Endothelial cell of umbilical vein (primary cell): ENCODE measurements at places on chromosomes 11 and 22.

DNA sequence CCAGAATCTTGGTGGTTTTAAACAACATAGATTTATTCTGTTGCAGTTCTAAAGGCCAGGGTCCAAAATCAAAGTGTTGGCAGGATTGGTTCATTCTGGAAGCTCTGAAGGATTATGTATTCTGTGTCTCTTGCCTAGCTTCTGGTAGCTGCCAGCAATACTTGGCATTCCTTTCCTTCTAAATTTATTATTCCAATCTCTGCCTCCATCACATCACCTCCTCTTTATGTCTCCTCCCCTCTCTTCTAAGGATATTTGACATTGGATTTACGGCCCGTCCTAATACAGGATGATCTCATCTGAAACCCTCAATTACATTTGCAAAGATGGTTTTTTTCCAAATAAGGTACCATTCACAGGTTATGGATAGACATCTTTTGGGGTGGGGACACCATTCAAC, 186.5 kb downstream of the SBF2 start:
- no peak for DNase-seq

GRCh38 chr11:2473361-2474058, 28.7 kb downstream of the KCNQ1 start:
- no peak for DNase-seq

GRCh38 chr11:119094816-119095065, 6.9 kb downstream of the DPAGT1 start:
- DNase-seq = peak; percentile 82

- no peak for DNase-seq
These were observed 59.2 kb upstream of the USP47 start for GRCh38 chr11:11782532-11783110.

GRCh38 chr11:35839368-35840161, 104.3 kb upstream of the LDLRAD3 start:
- no peak for DNase-seq

- DNase-seq = no peak
These were observed 56.6 kb downstream of the FBXO7 start for GRCh38 chr22:32531228-32531627.

- no peak for DNase-seq
These were observed 11.3 kb upstream of the AMPD3 start for GRCh38 chr11:10443721-10444235.

DNA sequence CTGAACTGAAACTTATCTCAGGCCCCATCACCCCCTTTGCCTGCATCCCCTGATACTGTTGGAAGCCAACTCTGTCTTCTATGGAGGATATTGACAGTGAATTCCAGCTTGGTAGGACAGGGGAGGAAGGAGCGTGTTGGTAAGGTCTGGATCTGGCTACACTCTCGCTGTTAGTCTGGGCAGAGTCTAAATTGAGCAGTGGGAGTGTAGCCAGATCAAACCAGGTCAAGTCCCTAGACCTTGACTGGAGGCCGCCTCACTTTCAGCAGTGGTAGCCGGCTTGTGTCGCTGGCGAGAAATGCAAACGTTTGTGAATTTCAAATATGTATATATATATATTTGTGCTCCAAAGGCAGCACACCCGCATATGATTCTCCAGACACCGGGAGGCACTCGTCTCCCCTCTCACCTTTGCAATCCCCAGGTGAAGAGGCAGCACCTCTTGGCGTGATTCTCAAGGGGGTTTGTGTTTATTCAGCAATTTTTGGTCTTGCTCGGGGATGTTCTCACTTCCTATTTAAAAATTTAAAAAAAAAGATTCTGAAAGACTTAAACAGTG, 26.7 kb downstream of the DHCR7 start:
- no peak for DNase-seq

DNA sequence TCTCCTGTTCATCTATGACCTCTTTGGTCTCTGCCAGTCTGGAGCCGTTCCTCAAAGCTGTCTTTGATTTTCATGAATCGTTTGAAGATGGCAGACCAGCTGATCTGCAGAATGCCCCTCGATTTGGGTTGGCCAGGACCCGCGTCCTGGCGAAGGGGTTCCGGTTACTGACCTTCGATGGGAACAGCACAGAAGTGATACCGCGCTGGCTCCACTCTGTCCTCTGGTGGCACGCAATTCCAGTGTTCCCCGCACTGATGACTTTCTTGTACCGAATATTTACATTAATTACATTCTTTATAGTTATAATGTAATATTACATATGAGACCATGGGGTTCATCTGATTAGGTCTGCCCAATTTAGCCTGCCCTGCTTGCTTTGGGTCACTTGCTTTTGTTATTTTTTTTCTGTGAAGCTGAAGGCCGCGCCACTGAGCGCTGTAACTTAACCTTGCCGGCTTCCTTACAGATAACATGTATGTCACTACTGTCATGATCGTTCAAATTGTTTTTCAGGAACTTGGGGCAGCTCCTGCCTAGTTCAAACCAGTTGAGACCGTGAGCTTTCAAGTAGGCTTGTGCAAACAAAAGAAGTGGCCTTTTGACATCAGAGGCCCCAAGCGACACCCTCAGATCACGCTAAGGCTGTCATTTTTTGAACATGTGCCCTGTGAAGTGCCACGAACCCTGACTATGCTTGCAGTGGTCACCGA, 4.1 kb upstream of the USP18 start:
- no peak for DNase-seq

DNA sequence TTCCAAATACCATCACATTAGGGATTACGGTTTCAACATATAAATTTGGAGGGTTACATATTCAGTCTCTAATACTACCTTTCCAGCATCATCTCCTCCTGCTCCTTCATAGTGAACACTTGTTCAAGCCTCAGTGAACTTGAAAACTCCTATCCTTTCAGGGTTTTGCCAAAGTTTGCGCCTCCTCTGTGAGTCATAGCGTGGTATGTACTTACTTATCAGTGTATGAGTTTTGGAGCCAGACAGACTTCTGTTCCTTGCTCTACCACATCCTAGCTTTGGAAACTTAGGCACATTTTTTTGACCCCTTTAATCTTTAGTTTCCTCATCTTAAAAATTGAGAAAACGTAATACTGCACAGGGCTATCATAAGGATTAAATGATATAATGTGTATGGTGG, 160.1 kb upstream of the ZC3H12C start:
- DNase-seq = no peak

DNA sequence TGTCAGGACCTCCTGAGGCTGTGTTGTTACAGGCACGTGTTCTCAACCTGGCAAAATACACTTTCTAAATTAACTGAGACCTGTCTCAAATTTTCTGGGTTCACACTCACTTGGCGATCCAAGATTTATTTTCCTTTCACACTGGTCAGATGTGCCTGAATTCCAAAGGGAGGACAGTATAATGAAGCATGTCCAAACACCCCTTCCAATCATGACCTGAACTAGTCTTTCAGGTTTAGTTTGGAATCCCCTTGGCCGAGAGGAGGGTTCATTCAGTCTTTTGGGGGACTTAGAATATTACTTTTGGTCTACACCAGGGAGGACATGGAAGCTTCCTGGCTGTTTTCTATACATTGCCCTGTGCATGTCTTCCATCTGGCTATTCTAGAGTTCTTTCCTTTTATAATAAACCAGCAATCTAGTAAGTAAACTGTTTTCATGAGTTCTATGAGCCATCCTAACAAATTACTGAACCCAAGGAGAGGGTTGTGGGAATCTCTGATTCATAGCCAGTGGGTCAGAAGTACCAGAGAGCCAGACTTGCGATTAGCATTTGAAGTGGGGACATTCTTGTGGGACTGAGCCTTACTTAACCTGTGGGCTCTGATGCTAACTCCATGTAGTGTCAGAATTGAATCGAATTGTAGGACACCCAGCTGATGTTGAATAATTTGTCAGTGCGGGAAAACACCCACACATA, 14.8 kb upstream of the TMEM216 start:
- no peak for DNase-seq

DNA sequence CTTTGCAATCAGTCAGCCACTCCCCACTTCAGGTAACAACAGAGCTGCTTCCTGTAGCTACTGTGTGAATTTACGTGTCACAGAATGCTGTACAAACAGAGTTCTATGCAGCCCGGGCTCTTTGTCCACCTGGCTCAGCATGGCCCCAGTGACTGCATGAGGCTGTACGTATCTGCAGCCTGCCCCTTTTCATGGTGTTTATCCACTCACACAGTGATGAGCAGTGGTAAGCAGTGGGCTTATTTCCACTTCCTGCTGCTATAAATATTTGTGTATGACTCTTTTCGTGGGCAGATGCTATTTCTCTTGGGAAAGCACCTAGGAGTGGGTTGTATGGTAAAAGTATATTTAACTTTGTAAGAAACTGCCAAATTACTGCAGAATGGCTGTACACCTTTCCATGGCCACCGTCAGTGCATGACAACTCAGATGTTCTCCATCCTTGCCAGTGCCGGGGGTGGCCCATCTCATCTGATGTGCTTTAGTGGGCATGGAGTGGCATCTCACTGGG, 43.3 kb downstream of the MYEOV start:
- DNase-seq = no peak

DNA sequence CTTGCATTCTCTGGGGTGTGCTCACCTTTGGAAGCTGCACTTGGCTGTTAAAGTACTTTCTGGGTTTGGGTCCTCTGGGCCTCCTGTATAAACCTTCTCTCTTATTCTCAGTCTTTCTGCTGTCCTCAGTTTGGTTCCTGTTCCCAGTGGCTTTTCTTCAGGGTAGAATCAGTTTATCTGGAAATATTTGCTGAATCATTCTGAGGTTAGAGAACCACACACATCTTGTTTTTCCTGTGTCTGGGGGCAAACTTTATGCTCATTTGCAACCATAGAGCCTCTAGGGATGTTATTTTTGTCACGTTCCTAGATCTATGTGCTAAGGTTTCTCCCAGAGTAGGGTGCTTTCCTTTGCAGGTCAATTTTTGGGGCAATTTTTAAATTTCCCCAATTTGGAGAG, 224.3 kb upstream of the C11orf87 start:
- no peak for DNase-seq

DNA sequence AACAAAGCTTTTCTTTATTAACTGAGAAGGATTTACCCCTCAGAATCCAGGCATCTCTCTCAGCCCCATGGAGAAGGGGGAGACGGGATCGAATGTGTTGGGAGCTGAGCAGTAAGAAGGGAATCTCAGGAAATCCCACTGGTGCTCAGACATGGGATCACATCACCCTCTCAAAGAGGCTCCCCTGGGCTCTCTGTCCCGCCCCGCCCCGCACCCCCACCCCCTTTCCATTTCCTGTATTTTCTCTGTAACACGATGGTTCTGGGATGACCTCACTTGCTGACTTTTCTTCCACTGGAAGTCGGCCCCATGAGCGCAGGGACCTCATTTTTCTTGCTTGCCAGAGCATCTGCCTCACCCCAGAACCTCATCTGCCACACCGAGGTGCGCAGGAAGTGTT, 100.0 kb downstream of the RPS6KA4 start:
- DNase-seq = no peak

DNA sequence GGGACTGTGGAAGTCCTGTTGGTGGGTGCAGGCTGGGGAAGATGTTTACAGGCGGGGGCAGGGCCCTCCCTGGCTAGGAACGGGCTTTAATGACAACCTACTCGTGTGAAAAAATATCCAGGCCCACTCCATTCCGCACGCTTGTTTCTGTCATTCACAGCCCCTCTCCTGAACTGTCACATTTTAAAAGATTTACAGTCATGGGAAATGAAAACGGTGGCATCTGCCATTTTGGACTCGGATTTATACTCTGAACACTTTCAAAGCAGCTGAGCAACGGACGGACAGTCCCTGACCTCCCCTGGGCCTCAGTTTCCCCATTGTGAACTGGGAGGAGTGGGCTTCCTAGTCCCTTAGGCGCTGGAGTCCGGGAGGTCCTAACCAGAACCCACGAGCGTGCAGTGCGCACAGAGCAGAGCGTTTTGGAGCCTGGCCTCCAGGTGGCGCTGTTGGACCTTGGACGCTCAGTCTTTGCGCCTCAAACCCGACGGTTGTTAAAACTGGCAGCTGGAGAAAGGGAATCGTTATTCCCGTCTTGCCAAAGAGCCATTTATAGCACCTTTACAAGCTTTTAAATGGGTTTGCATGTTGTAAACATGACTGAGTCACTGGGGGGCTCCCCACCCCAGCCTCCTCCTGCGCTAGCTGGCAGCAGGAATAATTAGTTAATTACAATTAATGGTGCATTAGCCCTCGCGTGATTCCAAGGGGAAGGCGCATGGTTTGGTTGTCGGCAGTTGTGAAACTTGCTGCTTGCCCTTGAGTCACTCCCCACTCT, 75.3 kb downstream of the FBLN1 start:
- DNase-seq = peak; percentile 71

DNA sequence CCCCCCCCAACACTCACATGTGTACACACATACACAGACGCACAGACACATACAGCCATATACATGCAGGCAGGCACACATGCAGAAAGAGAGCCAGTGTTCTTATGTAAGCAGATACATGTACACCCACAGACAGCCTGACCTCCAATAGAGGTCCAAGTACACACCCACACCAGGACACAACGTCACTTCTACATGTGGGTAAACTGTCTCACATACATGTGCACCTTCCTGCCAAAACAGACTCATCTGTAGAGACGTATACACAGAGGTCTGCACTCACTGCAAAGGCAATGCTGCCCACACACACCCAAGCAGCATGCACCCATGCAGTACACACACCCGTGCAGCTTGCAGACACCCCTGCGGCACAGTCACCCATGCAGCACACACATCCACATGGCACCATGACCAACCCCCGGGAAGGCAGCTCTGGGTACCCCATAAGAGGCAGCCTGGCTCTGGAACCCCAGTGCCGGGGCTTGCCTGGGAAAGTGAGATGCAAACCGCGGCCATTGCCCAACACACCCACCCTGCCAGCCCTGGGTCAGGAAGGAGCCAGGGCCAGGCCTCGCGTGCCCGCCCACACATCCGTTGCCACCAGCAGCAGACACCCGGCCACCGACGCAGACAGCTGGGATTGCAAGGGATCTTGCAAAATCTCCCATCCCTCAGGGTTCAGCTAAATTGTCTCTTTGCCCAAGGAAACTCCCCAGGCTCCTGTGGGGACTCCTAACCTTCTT, 10.1 kb downstream of the CASTOR1 start:
- no peak for DNase-seq

- no peak for DNase-seq
These were observed 52.3 kb downstream of the SHISAL1 start for GRCh38 chr22:44260216-44261035.

DNA sequence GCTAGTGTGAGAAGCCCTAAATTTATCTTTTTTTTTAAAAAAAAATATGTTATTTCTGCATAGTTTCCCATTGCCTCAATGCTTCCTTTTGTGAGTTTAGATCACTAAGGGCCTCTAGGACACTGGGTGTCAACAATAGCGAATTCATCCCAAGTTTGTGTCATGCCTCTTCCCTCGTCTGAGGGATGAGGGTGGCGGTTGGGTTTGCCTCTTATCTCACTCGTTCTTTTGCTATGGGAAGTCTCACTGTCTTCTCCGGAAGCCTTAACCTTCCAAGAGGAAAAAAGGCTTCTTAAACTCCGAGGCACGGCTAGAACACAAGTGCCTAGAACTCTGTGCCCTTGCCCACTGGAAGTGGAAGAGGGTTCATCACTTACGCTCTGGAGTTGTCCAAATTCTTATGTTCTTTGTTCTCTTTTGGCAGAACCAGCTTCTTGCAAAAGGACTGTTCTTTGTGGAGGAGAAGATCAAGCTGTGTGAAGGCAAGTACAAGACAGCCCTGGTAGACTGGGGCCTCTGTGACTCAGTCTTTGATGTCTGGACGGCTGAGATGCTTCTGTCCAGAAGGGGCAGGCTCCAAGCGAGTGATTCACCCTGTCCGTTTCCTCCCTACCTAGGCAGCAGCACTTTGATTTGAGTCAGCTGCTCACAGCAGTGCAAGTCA, 78.5 kb downstream of the TRAF6 start:
- DNase-seq = peak; percentile 78

- peak; percentile 100 for DNase-seq
These were observed at the start of gene PC for GRCh38 chr11:66958232-66958955. PC (minus strand) TSS chr11:66958383; CDS start chr11:66872159, 86,224 bp downstream.
